ENCODE measurements at places on chromosomes 16 and 17.

DNA sequence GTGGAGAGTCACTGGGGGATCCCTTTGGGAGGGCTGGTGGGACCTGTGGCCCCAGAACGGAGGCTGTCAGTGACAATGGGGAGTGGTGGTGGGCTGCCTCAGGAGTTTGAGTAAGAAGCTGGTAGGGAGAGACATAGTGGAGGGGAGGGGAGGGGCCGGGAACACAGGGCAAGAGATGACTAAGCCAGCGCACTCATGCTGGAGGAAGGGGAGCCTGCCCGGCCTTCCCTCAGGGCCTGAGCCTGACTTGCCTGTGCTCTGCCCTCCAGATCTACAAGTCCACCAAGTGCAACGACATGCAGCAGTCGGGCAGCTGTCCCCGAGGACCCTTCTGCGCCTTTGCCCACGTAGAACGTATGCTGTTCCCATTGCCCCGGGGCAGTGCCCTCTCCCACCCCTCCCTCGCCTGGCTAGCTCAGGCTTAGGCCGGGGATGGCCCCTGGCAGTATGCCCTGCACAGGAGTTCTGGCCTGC, 29.3 kb downstream of the UNC13D start:
- peak; percentile 80 for DNase-seq

DNA sequence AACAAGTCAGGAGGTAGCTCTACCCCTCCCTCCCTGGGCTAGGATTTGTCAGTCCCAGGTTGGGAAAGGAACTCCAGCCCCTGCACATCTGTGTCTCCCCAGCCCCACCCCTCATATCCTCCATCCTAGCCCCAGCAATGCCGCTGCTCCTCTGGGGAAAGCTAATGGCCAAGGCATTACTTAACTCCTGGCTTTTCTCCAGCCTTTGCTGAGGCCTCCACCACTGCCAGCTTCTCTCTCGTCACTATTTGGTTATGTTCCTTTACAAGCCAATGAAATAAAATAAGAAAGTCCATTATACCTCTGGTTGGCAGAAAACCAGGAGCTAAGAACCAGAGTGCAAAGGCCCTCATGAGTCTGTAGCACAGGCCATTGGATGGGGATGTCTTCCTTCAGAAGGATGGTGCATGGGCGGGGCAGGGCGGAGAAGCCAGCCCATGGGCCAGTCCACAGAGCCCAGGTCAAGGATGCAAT, 171.0 kb downstream of the CCDC182 start:
- DNase-seq, result no peak

GRCh38 chr16:17125671-17126070, 345.1 kb downstream of the XYLT1 start:
- no peak for DNase-seq

GRCh38 chr16:85003725-85004586, 7.4 kb downstream of the ZDHHC7 start:
- DNase-seq, result no peak

DNA sequence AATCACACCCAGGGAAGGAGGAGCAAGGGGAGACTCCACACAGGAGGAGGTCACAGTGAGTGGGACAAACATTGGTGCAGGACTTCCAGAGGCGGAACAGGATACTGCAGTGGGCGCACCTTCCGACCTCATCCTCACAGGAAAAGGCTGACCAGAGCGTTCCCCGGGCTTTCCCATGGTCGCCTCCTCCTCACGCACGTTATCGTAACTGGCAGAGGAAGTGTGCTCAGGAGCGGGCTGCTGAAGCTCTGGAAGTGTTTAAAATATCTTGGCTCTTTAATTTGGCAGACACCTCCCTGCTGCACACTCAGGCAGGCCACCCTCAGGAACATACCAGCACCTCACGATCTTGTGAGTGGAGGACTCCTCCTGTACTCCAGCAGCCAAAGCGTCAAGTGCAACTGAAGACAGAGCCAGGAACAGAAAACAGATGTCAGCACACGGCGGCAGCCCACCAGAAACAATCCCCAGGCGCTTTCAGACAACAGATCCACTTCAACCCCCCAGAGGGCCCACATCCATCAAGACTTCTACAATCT, 17.5 kb downstream of the FANCA start:
- no peak for DNase-seq

GRCh38 chr16:51987519-51987918, 559.4 kb downstream of the TOX3 start:
- DNase-seq, result no peak

GRCh38 chr17:77441130-77441920, 300.6 kb downstream of the SEC14L1 start:
- no peak for DNase-seq

- DNase-seq, result no peak
Observed at GRCh38 chr16:58026705-58027160, 1.2 kb downstream of the MMP15 start.

- DNase-seq, result no peak
Observed at GRCh38 chr17:76641501-76641900, 2.1 kb downstream of the ST6GALNAC1 start.

DNA sequence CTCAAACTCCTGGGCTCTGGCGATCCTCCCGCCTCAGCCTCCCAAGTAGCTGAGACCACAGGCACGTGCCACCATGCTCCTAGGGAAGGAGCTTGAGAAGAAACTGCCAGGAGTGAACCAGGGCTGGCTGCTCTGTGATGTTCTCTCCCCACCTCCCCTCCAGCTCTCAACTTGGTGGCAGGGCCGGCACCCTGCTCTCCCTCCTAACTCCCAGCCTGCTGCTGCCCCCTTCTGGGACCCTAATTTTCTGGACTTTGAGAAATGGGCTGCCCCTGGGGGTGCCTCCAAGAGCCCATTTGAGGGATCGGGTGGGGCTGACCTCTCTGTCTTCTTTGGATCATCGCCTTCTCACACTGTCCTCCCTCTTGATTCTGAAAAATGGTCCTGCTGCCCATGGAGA, 14.9 kb upstream of the STAT3 start:
- DNase-seq, result no peak

DNA sequence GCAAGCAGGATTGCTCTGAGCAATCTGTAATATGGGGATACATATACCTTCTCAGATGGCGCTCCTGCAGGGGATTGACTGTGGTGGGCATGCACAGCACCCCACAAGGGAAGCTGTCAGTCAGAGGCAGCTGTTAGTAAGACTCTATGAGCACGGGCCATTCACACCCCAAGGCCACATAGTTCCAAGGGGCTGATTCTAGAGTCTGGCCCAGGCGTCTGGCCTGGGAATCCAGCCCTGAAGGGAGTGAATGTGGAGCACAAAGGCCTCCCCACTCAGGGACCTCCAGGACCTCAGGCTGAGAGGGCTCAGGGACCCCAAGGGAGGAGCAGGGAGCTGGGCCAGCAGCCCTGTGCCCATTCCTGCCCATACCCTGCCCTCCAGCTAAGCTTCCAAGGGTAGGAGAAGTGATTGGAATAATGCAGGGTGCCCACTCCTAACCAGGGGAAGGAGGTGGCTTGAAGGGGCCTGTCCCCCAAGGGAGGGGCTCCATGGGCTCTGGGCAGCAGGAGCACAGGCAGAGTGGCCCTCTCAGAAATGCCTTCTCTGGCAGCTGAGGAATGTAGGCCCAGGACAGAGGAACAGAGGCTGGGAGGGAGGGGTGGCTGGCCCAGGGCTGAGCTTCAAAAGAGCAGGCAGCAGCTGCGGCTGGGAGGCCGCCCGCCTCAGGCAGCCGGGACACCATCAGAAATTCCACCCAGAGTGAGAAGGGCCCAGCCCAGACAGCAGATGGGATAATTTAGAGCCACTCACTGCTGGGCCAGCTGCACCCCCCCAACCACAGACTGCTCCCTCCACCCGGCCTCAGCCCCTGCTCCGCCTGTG, 48.9 kb upstream of the MRPS23 start:
- DNase-seq, result peak; percentile 75

GRCh38 chr17:1792495-1793446, 30.9 kb downstream of the SERPINF1 start:
- no peak for DNase-seq

DNA sequence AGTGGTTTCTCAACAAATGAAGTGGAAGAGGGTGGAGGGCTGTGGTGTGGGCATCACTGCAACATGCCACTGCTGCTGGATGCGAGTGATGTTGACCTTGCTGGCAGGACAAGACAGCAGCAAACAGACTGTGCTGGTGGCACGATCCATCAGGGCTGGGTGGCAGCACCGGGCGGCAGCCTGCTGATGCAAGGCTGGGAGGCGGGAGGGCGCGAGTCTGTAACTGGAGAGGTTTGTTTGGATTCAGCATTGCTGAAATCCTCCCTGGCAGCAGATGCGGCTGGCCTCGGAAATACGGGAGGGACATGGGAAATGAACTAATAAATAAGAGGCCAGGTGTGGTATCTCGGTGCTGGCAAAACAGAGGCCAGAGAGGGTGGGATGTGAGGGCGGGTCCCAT, 224.2 kb downstream of the ENGASE start:
- no peak for DNase-seq

- no peak for DNase-seq
Observed at GRCh38 chr16:49399594-49400364, 26.2 kb downstream of the C16orf78 start.

- no peak for DNase-seq
Observed at GRCh38 chr17:67294451-67295199, 49.6 kb upstream of the HELZ start.

DNA sequence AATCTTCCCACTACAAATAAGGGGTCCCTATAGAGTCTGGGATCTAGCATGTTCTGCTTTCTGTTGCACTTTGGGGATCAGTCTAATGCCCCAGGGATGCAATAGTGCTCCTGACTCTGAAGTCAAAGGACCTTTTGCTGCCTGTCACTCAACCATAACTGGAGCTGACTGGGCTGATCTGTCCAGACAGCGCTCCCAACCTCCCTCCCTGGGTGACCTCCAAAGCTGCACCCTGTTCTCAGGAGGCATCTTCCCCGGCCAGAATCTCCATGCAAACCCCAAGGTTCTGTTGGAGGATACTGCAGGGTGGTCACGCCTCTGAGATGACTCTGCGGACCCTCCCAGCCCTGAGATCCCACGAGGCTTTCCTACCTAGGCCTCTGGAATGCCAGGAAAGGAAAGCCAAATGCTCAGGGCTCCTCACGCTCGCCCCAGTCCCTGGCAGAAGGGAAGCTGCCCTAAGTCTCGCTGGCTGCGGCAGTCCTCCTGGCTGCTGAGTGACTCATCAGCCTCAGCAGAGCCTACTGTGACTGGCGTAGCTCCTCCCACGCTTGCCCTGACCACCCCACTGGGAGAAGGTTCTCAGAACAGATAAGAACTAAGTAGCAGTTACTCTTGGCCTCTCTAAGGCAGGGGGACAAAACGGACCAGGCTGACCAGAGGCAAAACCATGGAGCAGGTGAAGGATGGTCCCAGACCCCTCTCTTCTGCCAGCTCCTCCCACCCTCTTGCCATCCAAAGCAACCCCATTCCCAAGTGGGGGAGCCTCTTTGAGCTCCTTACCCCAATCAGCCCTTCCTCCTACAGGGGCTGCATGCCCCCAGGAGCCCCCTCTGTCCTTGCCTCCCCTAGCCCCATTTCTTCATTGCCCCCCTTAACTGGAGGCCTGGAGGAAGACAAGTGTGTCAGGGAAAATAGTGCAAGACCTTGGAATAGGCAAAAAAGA, 124.1 kb upstream of the TNRC6C start:
- peak; percentile 99 for DNase-seq

DNA sequence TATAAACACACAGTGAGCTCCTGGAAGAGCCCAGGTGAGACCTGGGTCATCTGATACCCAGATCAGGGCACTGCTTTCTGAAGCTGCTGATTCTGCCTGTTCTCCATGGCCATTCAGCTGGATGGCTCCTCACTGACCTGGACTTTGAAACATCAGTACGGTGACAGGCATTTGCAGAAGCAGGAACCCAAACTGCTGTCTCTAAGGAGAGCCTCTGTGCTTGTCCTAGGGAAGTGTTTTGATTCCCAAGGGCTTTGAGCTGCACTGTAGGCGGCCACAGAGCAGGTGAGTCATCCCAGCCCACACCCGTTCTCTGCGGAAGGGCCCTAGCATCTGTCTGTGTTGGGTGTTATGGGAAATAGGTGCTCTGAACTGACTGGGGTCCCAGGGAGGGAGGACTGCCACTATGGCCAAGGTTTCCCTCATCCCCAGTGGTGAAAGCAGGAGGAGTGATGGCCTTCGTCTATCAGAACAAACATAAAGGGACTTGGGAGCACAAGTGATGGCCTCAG, 60.7 kb upstream of the ADCY9 start:
- DNase-seq, result peak; percentile 62

GRCh38 chr16:48959204-48959603, 322.4 kb downstream of the CBLN1 start:
- no peak for DNase-seq

GRCh38 chr16:66141885-66142284, 224.6 kb upstream of the CDH5 start:
- no peak for DNase-seq

DNA sequence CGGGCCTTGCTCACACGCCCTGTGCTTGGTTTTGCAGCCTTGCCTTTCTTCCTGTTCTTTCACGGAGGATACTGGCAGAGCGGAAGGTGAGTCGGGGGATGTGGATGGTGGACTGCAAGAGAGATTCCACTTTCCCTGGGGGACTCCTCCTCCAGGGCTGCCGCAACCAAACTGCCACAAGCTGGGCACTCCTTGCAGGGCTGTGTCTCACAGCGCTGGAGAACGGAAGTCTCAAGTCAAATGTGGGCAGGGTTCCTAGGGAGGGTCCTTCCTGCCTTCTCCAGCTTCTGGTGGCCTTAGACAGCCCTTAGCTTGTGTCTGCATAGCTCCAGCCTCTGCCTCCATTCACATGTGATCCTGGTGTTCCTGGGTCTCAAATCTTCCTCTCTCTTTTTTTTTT, 11.4 kb upstream of the BIRC5 start:
- DNase-seq, result no peak

GRCh38 chr16:56603589-56603988, 4.8 kb upstream of the MT2A start:
- DNase-seq, result no peak

GRCh38 chr16:24848065-24848464, 2.3 kb downstream of the SLC5A11 start:
- no peak for DNase-seq

GRCh38 chr17:17108451-17109049, 66.3 kb downstream of the MPRIP start:
- DNase-seq, result no peak

DNA sequence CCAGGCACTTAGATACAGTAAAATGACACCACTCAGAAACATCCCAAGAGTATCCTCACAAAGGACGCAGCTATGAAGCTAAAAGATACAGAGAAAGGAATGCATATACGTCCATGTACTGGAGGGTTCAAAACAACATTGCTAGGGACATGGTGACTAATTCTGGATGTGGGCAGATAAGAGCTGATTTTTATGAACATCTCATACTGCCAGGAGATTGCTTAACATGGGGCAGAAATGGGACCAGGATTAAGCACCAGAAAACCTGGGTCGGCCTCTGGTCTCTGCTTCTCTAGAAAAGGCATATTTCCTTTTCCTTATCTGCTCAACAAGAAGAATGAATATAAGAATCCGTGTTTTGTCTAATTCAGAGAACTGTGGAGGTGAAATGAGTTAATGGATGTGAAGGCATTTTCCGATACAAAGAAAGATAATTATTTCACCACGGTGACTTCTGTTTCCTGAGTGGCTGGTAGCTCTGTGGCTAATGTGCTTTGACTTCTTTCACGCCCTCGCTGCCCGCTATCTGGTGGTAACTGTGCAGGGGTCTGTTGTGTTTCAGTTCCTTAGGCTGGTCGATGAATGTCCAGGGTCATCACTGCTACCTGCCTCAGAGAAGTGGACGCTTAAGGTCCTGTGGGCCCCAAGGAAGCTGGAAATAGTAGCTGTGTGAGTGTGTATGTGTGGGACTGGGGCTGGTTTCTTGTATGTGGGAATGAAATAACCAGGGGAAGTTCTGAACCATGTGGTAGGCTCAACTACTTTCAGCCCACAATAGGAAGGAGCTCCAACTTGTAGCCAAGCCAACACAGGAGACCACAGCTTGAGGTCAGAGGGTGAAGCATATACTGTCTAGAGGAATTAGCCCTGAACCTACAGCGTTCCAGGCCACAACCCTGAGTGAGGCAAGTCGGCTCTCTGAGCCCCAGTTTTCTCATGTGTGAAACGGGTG, 15.8 kb upstream of the CCL5 start:
- DNase-seq, result no peak
